ENCODE measurements at places on chromosomes 4 and X.

GRCh38 chr4:130668859-130669258 lies 1572.9 kb downstream of the C4orf33 start:
- DNase-seq: no peak

- DNase-seq: no peak
Measured at GRCh38 chr4:96642490-96642889, 802.6 kb downstream of the PDHA2 start.

DNA sequence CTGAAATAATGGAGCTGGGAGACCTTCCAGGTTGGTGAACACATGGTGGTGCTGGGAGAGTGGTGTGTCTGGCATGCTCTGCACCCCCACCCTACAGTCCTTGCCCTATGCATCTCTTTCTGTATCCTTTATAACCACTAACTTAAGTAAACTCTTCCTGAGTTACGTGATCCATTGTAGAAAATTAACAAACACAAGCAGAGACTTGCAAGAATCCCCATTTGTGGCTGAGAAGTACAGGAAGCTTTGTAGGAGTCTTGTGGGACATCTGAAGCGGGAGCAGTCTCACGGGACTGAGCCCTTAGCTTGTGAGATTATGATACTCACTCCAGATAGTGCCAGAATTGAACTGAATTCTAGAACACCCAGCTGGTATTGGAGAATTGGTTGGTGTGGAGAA lies 14.3 kb upstream of the FAM13A start:
- DNase-seq: no peak

DNA sequence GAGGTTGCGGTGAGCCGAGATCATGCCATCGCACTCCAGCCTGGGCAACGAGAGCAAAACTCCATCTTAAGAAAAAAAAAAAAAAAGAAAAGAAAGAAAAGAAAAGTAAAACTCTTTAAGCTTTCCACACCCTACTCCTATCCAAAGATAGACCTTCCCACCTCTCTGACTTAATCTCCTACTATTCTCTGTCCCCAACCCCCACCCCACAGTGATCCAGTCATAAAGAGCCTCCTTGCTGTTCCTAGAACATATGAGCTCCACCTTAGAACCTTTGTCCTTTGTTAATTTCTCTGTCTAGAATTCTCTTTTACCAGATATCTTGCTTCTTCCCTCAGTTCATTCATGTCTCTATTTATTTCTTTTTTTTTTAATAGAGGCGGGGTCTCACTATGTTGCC lies 30.1 kb upstream of the MSN start:
- DNase-seq: no peak

DNA sequence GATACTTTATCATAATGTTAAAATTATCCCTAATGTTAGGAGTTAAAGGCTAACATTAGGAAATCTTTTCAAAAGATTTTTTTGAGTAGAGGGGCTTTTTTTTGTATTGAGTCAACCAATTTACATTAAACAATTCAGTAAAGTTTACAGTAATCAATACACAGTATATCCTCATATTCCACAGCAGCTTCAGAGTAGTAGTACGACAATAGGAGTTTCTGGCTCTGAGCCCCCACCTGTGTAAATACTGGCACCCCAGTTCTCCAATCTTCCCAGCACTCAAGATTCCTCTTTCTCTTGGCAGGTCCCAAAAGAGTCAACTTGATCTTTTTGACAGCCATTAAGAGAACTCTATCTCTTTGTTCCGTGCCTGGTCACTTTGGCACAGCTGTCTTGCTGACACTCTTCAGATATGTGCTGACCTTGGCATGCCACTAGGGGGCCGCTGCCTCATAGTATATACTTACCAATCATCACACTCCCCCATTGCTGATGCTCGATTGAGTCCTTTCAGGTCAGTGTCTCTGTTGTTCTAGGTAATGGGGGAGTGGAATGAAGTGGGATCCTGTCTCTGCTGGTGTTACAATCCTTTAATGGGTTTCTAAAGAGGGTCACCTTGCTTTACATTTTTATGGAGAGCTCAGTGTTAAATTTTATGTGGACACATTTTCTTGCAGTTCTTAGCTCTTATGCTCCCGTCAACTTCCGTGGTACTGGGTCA lies 19.5 kb upstream of the CCNI start:
- DNase-seq: peak; percentile 80

- DNase-seq: no peak
Measured at GRCh38 chr4:122861172-122861943, 34.7 kb downstream of the FGF2 start.

- DNase-seq: peak; percentile 0
Measured at GRCh38 chr4:8326206-8326605, 56.7 kb downstream of the HTRA3 start.

- DNase-seq: peak; percentile 71
Measured at GRCh38 chrX:154918060-154918483, 31.9 kb downstream of the F8A1 start.

DNA sequence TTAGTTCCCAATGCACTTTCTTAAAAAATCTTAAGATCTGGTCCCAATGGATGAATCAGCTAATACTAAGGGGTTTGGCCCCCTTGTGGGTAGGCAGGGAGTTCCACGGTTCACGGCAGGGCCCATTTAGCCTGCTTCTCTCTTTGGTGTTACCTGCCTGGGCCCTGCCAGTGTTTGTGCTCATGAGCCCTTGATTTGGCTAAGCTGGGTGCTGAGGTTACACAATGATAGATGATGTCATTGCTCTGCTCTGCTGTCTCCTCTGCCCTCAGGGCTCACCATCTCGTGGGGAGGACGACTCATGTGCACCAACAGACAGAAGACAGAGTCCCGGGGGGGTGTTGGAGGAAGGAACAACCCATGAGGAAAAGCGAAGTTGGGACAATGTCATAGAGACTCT lies 24.4 kb downstream of the RTL5 start:
- DNase-seq: no peak

DNA sequence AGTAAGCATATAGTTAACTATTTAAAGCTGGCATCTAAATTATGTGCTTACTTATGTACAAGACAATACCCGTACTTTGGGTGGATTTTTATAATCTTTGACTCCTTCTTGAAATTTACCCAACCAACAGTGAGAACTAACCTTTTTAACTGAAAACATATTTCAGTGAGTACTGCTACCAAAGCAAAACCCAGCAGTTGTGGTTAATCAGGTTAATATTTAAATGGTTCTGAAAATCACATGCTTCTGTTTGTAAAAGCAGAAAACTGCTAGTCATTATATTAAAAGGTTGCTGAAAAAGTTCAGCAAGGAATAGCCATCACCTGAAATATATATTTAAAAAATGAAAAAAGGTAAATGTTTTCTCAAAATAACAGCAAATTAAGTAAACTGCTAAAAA lies 20.0 kb downstream of the UBE2D3 start:
- DNase-seq: no peak

DNA sequence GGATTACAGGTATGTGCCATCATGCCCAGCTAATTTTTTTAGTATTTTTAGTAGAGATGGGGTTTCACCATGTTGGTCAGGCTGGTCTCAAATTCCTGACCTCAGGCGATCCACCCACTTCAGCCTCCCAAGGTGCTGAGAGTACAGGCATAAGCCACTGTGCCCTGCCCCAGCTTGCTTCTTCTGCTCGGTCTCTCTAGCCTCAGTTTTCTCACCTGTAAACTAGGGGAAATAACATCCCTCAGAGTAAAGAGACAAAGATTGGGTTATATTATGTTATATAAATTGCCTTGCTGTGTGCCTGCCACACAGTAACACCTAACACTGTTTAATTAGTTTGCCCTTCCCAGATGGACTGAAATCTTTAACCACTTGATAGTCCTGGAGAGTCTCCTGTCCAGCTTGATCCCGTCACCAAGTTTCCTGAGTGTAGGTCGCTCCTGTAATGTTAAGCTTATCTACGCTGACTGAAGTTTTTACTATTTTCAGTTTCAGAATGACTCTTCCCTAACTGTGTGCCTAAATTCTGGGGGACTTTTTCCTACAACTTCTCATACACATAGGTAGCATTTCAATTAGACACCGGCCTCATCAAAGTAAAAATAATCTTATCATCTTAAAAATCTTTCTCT lies 412.7 kb upstream of the TENM3 start:
- no peak for DNase-seq

- DNase-seq: no peak
Measured at GRCh38 chr4:170743633-170744032, 653.9 kb upstream of the AADAT start.

DNA sequence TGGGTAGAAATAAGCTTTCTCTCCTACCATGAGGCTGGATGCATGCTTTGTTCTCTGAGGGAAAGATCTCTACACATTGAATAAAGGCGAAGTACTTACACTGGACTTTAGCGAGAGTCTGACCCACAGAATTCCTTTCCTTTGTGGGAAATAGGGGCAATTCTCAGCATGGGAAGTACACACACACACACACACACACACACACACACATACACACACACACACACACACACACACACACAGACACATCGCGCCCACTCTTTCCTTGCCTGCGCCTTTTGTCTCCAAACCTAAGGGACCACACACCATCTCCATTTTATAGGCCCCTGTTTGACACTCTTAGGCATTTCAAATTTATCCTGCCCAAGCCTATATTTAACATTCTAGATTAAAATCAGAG lies 83.8 kb downstream of the LUZP4 start:
- DNase-seq: no peak

GRCh38 chr4:137946453-137947174 lies 295.5 kb downstream of the SLC7A11 start:
- no peak for DNase-seq

DNA sequence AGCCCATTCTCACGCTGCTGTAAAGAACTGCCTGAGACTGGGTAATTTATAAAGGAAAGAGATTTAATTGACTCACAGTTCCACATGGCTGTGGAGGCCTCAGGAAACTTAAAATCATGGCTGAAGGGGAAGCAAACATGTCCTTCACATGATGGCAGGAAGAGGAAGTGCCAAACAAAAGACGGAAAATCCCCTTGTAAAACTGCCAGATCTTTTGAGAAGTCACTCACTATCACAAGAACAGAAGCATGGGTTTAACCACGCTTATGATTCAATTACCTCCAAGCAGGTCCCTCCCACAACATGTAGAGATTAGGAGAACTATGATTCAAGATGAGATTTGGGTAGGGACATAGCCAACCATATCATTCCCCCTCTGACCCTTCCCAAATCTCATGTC lies 335.5 kb downstream of the IL15 start:
- DNase-seq: no peak

DNA sequence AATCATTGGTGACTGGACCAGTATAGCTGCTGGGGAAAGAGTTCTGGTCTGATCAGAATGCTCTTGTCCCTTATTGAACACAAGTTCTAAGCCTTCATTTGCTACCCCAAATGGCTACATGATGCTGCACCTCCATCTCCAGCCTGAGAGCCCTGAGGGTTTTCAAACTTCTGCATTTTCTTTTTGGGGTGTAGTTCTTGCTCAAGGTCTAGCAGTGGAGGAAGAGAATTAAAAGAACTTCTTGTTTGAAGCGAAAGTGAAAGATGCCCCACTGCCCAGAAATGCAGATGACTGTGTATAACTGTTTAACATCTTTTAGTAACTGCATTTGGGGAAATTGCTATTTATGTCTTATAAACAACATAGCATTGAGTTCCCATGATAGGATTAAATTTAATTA lies 38.5 kb downstream of the LAMTOR3 start:
- no peak for DNase-seq

- no peak for DNase-seq
Measured at GRCh38 chr4:112282860-112283667, 2.6 kb downstream of the TIFA start.

DNA sequence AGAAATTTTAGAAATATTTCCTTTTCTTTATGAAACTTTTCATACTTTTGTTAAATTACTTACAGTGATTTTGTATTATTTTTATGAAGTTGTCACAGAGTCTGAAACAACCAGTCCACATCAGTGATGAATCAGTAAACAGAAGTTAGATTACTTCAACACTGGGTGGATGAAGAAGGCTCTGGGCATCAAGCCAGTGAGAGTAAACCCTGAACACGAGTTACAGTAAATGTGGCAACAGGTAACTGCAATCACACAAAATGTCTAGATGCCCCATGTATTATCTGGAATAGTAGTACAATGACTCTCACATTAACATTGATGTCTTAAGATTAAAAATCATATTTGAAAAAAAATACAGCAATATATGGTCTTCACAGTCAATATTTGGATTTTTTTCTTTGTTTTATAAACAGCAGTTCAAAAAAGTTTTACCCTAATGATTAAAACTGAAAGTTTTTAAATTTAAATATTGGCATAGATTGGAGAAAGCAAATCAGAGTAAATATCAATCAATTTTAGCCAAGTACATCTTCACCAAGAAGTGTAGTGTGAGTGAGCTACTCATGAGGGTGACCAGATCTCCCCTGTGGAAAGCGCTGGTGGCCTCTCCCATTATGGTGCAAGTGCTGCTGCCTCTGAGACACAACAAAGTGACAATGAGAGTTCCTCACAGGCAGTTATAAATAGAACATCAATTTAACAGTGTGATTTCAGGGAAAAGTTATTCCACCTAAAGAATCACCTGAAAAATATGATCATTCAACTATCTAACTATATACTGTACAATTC lies 63.2 kb upstream of the UGT2B7 start:
- DNase-seq: no peak

GRCh38 chrX:153440556-153441135 lies 5.2 kb downstream of the TREX2 start:
- no peak for DNase-seq

DNA sequence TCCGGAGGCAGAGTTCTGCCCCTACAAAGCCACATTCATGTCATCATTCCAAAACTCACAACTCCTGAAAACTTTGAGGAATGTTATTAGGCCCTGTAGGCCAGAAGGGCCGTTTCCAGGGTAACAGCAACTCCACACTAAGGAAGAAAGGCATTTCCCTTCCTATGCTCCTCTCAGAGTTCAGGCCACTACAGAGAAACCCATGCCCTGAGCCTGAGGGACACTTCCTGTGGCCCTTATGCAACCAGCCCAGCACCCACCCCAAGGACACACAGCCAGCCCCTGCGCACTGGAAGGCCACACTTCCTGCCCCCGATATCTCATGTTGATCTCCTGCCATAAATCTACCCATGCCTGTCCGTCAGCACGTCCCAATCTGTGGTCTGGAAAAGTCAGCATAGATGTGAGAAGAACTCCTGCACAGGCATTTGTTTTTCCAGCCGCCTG lies 289.3 kb downstream of the BCOR start:
- no peak for DNase-seq

DNA sequence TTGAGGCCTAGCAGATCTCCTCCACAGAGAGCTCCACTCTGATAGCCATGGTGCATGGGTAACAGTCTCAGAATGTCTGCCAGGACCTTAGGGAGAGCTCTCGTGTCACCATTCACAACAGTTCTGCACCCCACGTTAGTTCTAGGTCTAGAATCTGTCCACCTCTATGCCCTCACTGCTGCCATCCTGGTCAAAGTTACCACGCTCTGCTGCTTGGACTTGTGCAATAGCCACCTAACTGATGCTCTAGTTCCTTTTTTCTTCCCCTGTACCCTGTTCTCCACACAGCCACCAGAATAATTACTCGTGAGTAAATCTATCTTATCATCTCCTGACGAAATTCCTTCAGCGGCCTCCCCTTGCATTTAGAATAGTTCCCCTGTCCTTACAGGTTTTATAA lies 268.8 kb upstream of the GATB start:
- DNase-seq: no peak

- DNase-seq: no peak
Measured at GRCh38 chr4:94412658-94413038, 39.1 kb upstream of the PDLIM5 start.

All from WERI-Rb-1 (cell line).